ENCODE measurements at places on chromosomes 5 and 9.

DNA sequence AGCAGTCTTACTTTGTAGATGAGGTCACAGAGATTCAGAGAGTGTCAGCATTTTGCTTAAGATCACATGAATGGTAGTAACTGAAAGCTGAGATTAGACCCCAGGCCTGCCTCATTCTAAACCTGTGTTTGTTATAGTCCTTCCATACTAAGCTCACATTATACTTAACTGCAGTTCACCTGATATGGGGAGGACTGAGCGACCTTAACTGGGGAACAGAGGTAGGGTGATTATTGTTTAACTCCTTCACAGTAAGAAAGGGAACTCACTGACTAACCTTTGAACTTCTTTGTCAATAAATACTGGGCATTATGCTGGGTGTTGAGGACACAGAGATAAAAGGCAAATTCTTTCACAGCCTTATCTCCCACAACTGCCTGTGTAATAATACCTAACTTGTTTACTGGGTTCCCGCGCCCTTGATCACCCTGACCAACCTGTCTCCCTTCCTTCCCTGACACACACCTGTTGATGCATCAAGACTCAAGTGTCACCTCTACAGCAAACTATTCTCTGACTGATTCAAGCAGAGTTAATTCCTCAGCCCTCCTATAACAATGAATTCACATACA is 27.2 kb downstream of the DEPDC1B start:
- DNase-seq, result no peak

DNA sequence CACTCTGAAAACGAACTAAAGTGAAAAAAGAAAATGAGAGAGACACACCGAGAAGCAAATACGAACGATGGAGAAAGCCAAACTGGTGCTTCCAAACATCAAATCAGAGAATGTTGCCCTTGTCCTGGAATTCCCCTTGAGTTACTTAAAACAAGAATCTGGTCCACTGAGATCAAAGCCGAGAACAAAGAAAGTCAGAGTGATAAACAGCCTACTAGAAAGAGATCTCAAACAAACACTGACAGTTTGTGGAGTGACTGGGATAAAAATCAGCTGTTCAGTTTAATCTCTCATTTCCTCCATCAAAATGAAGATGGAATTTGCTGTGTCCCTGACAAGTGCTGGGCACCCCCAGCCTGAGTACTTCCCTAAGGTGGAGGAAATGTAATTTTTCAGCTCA is 582.6 kb downstream of the NR2F1-AS1 start:
- no peak for DNase-seq

DNA sequence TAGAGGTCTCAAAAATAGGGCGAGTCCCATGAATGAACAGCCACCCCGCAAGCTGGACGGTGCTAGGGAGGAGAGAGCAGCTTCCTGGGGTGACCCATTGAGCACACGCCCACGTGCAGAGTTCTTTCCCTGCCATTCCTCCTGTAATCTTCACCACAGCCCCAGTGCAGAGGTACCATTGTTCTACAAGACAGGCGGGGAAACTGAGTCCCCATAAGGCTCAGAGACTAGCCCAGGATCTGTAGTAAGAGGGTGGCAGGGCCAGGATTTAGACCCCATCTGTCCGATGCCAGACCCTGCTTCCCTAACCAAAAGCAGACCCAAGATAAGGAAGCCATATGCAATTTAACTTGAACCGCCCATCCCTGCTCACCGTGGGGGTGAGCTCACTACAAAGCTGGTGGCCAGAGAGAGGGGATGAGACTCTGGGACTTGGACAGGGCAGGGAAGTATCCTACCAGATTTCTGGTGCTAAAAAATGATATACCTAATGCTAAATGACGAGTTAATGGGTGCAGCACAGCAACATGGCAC is 36.7 kb upstream of the ORM1 start:
- DNase-seq, result no peak

- no peak for DNase-seq
Measured at GRCh38 chr9:132068605-132069004, 11.1 kb downstream of the MED27 start.

DNA sequence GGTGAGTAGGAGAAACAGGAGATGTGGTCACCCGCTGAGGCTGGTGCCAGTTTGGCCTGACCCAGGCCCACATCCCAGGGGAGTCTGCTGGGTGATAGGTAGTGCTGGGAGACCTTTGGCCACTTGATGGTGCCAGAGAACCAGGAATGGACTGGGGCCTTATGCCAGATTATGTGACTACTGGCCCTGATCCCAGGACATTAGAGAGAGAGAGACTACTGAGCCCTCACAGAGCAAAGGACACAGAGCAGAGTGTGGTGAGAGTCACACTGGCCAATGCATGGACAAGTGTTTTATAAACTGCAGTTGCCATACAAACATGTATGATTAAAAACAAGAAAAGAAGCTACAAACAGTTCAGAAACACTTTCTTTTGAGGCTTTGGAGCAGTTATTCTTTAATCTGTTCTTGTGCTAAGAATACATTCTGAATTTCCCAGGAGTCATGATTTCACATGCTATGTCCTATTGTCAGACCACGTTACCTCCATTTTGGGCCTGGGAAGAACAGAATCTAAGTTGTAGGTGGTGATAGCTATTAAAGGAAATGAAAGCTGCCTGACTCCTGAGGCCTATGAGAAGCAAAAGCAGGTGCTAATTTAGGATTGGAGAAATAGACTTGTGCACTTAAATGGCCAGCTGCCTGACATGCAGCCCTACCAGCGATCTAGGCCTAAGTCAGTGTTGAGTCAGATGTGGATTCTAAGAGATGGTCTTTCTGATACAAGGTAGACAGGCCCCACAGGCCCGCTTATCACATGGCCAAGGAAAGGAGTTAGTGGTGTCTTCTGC is 32.6 kb upstream of the TMOD1 start:
- DNase-seq, result no peak

DNA sequence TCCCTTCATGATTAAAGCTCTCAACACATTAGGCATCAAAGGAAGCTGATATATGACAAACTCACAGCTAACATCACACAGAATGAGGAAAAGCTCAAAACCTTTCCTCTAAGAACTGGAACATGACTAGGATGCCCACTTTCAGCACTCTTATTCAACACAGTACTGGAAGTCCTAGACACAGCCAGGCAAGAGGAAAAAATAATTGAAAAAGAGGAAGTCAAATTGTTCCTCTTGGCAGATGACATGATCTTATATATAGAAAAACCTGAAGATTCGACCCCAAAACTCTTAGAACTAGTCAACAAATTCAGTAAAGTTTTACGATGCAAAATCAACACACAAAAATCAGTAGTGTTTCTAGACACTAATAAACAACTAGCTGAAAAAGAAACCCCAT is 144.3 kb upstream of the NREP start:
- DNase-seq, result no peak

DNA sequence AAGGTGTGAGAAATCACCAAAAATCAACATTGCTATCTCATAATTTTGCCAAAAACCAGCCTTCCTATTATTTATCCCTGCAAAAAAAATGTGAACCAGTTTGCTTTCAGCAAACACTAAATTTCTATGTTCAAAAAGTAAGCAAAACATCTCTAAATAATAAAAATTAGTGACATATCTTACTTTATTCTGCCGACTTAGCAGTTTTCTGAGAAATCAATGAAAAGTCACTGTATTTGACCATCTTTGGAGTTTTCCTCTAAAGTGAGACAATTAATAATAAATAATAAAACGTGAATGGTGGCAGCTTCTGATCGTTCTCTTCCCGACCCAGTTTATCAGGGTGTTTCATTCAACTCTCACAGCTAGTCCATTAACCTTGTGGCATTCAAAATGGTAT is 158.6 kb upstream of the TARS1 start:
- DNase-seq, result no peak

- no peak for DNase-seq
Measured at GRCh38 chr5:26492906-26493459, 545.4 kb downstream of the CDH9 start.

- DNase-seq, result no peak
Measured at GRCh38 chr5:109161914-109162683, 247.7 kb downstream of the PJA2 start.

DNA sequence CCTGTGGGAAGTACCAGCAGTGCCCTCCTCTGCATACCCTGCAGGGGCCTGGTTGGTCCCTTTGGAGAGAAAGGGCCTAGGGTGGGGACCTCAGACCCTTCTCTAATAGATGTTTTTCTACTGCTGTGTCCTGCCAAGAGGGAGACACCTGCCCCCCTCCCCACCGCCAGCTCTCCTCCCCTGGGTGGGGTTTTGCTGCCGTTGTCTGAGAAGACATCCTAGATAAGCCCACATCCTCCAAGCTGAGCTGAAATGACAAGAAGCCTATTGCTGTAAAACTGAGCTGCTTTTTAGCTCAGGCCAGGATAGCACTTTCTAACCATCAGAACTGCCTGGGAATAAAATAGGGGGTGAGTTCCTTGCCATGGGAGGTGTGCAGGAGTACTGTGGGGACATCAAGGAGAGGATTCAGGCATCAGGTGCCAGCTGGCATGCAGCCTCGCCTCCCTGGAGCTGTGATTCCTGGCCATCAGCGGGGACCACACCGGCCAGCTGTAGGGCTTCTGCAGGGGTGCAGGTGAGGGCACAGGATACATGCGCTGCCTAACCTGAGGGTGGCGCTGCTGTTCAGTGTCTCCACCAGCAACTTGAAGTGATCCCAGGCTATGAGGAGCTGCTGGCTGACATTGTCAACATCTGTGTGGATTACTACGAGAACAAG is 37.9 kb downstream of the CYFIP2 start:
- no peak for DNase-seq

DNA sequence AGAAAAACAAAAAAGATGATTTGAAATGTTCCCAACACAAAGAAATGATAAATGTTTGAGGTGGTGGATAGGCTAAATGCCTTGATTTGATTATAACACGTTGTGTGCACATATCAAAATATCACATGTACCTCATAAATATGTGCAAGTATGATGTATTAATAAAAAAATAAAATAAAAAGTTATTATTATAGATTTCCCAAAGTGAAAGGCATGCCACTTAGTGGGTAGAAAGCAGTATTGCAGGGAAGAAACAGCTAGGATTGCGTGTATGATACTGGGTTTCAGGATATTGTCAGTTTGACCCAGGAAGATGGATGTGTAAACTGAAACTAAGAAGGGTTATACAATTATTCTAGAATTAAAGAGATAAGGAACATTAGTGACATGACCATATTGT is 3.6 kb upstream of the TMEM38B start:
- DNase-seq, result no peak

- no peak for DNase-seq
Measured at GRCh38 chr5:56683281-56683680, 132.1 kb upstream of the MAP3K1 start.

- no peak for DNase-seq
Measured at GRCh38 chr5:147361441-147362175, 126.8 kb downstream of the STK32A start.

GRCh38 chr9:92973700-92974099 is 26.4 kb downstream of the FGD3 start:
- DNase-seq, result no peak

DNA sequence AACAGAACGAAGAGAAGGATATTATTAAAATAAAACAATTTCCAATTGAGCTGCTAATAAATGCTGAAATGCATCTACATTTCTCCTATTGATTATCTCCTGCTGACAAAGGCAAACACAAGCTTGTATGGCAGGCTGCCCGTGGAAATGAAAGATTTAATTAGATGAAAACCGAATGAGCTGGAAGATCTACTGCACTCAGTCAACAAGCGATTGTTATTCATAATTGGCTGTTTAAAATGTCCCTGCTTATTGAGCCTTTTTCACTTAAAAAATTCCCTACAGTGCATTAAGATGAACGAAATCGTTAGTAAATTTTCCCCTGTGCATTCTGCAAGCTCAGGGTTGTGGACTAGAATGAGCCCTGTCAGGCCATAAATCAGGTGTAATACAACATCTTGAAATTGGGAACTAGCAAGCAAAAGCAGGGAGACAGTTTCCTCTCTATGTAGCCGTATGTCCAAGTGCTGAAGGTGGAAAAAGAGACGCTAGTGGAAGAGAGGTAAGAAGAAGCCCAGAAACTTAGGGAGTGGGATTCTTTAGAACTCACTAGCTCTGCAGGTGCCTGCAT is 28.5 kb upstream of the KIF4B start:
- DNase-seq, result no peak

DNA sequence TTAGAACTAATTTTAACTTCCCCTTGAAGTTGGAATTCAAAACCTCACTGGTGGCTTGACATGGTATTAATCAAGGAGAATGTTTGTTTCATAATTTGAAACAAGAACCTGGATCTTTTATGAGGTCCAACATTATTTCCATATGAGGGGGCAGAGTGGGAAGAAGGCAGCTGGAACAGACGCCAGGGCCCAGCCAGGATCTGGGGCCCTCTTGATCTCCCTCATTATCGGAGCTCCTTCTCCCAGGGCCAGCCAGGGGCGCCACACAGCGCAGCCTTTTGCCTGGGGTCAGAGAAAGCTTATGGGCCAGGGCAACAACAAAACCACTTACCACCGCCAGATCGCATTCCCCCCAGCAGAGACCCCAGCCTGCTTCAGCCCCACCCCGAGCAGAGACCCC is 27.1 kb upstream of the NKD2 start:
- DNase-seq, result no peak

- no peak for DNase-seq
Measured at GRCh38 chr9:120310035-120310434, 269.9 kb downstream of the CDK5RAP2 start.

Data from NCI-H187 (cell line).